NCI-H524 (cell line): ENCODE measurements at places on chromosomes 13 and 19.

- no peak for DNase-seq
These were observed 6.5 kb downstream of the ARMC6 start for GRCh38 chr19:19039901-19040300.

DNA sequence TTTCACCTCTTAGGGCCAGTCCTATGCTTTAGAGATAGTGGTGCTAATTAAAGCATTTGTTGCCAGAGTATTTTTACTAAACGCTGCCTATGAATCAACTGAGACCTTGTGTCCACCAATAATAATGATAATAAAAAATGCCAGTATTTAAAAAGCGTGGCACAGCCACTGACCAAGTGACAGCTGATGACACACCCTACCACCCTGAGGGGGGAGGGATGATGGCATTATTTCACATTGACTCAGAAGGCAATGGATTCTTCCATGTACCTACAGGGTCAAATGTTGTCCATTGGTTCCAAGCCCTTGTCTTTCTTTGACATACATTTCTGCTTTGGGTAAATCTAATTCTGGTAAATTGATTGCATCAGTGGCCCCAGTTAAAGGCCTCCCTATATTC lies 384.4 kb downstream of the DLEU7 start:
- DNase-seq: no peak

DNA sequence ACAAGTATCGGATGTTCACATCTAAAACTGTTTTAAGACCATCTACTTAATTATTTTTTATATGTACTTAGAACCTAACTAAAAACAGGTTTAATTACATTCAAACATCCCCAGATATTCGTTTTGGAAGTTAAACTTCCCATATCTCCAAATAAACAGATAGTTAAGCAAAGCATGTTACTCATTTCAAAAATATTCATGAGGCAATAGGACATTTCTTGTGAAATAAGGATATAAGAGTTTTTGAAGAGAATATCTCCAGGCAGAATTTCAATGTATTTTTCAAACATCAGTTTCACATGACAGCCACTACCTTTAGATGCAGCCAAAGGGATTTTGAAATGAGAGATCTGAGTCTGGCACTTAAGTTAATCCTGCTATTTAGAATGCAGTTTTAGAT lies 697.5 kb downstream of the SLITRK1 start:
- DNase-seq: no peak

GRCh38 chr19:51784922-51785690 lies 9.9 kb upstream of the FPR3 start:
- DNase-seq: no peak

DNA sequence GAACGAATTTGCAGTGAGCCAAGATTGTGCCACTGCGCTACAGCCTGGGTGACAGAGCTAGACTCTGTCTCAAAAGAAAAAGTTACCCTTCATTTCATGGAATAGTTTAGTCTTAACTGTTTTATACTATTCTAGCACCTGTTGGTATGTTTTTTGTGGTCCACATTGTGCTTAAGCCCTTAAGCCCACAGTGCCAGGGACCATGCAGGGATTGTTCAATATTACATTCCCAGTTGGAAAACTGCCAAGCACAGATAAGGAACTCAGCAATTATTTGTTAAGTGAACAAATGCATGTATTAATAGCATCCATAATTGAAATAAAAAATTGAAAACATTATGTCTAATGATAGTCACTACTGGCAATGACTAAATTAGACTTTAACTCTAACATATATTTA lies 193.5 kb downstream of the PCDH17 start:
- no peak for DNase-seq

DNA sequence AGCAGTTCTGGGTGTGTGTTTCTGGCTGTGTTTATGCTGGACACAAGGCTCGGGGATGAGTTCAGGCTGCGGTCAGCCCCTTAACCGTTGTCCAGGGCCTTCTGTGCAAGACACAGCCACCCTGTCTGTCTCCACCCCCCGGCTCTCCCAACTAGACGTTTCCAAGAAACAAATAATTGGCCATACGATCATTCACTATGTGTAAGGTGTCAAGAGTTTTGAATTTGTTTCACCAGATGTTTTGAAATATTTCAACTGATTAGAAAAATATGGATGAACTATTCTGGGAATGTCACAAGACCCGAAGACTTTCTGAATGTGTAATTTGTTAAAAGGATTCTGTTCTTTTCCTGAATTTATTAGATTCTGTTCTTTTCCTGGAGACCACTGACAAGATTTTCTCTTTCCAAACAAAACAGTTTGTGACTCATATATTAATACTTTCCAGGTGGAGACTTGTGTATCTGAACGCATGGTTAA lies 318.2 kb downstream of the MYO16 start:
- DNase-seq: no peak

GRCh38 chr19:12648088-12648487 lies 18.5 kb downstream of the MAN2B1 start:
- no peak for DNase-seq

GRCh38 chr13:46373623-46374022 lies 13.4 kb downstream of the RUBCNL start:
- no peak for DNase-seq

- no peak for DNase-seq
These were observed 8.9 kb downstream of the PIP5K1C start for GRCh38 chr19:3691372-3691716.

DNA sequence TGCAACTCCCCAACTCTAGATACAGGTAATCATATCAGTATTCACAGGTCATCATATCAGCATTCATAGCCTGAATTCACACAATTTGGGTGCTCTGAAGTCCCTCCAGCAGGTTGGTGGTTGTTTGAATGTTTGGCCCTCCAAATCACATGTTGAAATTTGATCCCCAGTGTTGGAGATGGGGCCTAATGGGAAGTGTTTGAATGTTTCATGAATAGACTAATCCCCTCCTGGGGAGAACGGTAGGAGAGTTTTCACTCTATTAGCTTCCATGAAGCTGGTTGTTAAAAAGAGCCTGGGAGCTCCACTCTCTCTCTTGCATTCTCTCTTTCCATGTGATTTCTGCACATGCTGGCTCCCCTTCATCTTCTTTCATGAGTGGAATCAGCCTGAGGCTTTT lies 288.6 kb upstream of the PCDH9 start:
- no peak for DNase-seq
